ENCODE measurements at places on chromosomes 7 and 10. TPM values are rescaled to one million over a fixed set of nuclear protein-coding genes. Genes with fewer than 3 reads are reported as not detected.
A peak's percentile ranks its signal among the peaks of the same experiment; 100 is the strongest.

DNA sequence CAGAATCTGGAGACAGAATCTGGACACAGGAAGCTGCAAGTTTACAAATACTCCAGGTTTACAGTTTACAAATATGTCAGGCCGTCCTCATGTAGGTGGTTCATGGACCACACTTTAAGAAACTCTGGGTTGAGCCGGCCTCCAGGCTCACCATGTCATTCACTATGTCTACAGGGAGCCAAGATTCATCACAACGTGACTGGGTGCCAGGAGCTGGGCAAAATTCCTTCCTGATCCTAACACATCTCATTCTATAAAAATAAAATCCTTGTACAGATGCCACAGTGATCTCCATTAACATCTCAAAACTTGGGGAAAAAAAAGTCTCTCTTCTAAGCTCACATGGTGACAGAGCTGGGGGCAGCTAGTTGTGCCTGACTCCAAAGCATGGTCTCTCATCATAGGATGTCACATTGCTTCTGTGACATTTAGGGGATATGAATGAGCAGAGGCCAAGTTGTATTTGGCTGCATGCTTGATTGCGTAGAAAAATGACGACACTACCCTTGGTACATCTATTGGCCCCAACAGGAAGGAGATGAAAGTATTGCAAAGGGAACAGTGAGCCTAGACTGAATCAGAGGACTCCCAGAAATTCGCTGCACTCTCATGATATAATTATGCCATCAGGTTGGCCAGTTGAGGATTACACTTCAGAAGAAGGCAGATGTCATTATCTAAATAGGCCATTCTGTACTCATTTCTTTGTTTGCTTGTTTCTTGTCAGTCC, 35.9 kb downstream of the MTURN start:
- no peak for DNase-seq

Gene CPXM2
- total RNA-seq = not detected

Gene CDHR3
- 0.74 TPM for total RNA-seq

Gene PNLIPRP2
- total RNA-seq = not detected

GRCh38 chr7:95534796-95535195, 49.1 kb downstream of the ASB4 start:
- no peak for DNase-seq

DNA sequence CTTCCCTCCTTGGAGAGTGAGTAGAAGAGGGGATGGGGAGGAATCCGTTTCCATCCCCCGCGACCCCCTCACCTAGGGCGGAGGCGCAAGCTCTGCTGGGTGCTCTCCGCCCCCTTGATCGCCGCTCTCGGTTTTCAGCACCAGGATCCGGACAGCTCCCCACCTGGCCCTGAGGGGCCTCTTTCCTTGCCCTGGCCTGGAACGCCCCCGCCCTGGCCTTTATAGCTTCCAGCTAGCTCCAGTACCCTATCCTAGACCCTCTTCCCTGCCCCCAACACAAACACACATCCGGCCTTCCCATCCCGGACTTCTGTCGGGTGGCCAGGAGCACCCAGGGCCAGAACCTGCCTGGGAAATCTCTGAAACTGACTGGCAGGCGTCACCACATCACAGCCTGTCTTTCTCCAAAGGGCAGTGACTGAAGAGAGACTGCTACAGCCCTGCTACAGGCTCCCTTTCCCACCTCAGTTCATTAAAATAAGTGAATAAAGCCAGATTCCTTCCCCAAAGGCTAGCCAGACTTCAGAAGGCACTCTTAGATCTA, 72.3 kb upstream of the LEP start:
- peak; percentile 37 for DNase-seq

DNA sequence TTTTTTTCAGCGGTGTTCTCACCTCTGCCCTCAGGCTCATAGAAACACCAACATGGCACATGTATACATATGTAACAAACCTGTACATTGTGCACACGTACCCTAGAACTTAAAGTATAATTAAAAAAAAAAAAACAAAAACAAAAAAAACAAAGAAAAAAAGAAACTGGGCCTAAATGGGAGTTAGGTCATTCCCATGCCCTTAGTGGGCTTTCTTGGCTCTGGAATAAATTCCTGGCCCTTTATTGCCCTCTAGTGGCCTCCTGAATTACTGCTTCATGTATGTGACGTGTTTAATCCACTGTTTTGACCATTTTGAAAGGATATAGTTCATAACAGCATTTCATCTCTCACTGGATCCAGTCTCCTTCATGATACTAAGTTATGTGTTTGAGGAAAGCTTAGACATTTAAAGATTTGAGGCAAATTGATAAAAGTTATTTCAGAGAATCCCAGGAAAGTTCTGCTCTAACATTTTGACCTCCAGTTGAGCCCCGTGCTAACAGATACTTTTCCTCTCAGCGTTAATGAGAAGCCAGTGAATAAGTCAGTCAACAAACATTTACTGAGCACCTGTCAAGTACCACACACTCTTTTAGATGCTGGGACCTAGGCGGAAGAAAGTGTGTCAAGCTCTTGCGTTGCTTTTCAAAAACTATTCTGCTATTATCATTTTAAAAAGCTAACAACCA, 54.7 kb upstream of the SYPL1 start:
- peak; percentile 53 for DNase-seq

GRCh38 chr7:2870471-2870931, 26.4 kb upstream of the GNA12 start:
- DNase-seq = peak; percentile 65

DNA sequence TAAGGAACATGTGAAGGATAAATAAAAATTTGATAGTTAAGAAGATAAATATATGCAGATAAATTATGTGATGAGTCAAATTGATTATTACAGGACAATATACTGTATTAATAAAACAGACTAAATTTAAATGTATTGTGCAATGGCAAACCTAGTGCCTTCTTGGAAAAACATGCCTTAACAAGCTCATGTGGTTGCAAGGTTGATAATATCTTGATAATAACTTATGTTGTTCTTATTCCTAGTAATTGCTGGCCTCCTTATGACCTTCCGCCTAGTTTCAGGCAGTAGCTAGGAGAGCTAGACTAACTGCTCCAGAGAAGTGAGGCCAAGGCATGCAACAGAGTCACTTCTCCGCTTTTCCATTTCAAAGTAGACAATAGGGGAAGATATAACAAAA, 7.6 kb upstream of the RAB11FIP2 start:
- DNase-seq = no peak

DNA sequence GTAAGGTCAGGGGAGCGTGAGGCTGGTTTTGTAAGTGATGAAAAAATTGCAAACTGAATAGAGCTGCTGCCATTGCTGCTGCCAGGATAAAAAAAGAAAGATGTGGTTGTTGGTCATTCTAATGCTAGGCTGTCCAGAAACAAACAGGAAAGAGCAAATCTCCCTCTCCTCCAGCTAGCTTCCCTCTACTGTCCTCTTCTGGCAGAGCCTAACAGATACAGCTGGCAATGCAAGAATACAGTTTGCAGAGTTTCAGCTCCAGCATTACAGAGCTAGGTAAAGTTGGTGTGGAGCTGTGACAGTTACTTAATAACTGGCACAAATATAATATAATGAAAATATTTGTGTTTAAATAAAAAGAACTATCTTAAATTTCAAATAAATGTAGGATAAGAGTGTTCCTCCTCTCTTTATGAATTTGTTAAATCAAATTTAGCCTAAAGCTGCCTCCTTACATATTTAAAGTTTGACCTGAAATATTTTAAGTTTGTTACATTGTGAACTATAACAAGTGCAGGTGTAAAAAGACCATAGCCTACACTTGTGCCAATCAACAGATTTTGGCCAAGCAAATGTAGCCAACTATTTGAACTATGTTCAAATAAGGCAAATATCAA, 407.7 kb downstream of the SH2D4B start:
- no peak for DNase-seq

Gene CELF2
- total RNA-seq = 133 TPM

Gene DDC
- 0.36 TPM for total RNA-seq

Gene EN2
- not detected for total RNA-seq

GRCh38 chr7:141837683-141838082, 3.6 kb downstream of the PRSS37 start:
- DNase-seq = no peak

- no peak for DNase-seq
Observed at GRCh38 chr7:4066626-4067475, 615.2 kb upstream of the FOXK1 start.

Gene SLC13A1
- total RNA-seq = not detected

GRCh38 chr10:11353006-11353896, 258.2 kb downstream of the USP6NL start:
- DNase-seq = no peak

DNA sequence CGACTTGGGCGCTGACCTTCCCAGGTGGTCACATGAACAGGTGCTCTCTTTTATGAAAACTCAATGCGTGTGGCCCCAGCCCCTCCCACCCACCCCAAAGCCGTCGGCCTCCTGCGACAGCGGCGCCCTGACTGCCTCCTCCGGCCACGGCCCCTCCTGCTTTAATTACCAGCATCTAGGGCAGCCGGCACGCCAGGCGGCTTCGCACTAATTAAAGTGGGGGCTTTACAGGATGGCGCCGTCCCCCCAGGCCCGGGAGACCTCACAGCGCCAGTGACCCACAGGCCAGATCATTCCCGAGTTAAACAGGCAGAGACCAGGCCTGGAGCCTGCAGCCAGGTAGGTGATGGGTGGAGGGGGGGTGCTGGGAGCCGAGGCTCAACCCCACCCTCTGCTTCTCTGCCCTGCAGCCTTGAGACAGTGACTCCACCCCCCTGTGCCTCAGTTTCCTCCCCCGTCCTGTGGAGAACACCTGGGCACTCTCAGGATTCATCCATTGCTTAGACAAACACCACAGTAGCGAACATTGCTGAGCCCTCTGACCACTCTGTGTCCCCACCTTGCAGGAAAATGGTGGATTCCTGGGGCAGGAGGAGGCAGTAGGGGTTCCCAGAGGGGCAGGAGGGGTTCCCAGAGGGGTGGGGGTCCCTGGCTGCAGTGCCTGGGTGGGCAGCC, 100.8 kb downstream of the MICALL2 start:
- no peak for DNase-seq

DNA sequence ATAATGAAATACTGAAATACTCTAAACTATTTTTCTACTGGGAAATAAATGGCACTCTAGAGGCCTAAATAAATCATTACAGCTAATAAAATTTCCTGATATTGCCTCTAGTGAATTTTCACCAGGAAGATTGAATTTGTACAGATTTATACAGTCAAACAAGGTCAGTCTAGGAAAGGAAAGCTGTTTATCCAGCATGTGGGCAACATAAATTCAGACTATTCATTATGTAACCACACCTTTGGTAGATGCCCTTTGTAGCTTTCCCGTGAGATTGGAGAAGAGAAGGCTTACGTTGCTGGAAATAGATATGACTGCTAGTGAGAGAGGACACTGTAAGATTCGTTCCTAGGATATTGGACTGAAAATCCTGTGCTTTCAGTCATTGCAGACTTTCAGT, 35.2 kb upstream of the PNLIP start:
- no peak for DNase-seq

DNA sequence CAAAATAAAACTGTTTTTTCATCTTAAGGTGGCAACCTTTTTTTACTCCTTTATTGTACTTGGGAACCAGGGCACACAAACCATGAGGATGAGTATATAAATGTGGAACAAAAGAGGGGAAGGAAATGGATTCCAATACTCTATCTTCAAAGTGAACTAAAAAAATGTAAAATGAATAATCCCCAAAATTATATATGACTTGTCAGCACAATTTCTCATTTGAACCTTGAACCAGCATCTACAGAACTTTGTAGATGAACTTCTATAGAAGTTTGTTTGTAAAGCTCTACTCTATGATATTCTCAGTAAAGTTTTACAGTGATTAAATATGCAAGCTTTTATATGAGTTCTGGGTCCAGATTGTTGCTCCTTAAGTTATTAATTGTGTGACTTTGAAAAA, 218.2 kb upstream of the ETV1 start:
- DNase-seq = no peak

Gene NOLC1
- total RNA-seq = 210 TPM

Gene GRID2IP
- total RNA-seq = 0.18 TPM

- no peak for DNase-seq
Observed at GRCh38 chr7:123039269-123039668, 43.8 kb upstream of the TAS2R16 start.

DNA sequence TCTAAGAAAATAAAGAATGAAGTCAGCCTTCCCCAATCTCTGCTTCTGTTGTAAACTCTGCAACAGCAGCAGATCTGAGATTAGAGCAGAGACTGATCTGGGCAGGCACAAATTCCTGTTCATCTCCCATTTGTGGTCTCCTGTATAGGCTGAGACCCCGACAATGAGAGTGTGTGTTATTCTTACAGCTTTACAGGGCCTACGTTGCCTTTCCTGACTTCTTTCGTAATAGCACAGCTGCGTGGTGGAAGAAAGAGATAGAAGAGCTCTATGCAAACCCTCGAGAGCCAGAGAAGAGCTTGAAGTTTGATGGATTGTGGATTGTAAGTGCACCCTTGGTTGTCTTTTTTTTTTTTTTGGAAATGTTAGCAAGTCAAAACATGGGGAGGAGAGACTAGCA, 72.1 kb downstream of the PRSS58 start:
- DNase-seq = no peak

Gene CDNF
- 1.8 TPM for total RNA-seq

GRCh38 chr10:7788639-7789286, 786 bp downstream of the ATP5F1C start:
- DNase-seq = no peak

Gene BUB3
- total RNA-seq = 256 TPM

Gene CPED1
- not detected for total RNA-seq

- DNase-seq = no peak
Observed at GRCh38 chr10:95606922-95607321, 45.8 kb upstream of the SORBS1 start.

Gene SPAM1
- total RNA-seq = not detected

DNA sequence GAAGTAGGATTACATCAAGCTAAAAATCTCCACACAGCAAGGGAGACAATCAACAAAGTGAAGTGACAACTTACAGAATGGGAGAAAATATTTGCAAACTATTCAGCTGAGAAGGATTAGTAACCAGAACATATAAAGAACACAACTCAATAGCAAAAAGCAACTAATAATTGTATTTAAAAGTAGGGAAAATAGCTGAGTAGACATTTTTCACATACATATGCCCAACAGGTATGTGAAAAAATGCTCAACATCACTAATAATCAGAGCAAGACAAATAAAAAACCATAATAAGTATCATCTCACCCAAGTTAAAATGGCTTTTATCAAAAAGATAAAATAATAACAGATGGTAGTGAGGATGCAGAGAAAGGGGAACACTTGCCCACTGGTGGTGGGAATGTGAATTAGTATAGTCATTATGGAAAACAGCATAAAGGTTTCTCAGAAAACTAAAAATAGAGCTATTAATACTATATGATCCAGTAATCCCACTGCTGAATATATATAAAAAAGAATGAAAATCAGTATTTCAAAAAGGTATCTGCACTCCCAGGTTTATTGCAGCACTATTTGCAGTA, 784.5 kb upstream of the C7orf33 start:
- no peak for DNase-seq

- DNase-seq = no peak
Observed at GRCh38 chr7:66013938-66014337, 31.9 kb upstream of the GUSB start.

- DNase-seq = no peak
Observed at GRCh38 chr7:20218279-20218678, 1.1 kb upstream of the MACC1 start.

Gene LRIT1
- not detected for total RNA-seq

Gene HUS1
- 43.5 TPM for total RNA-seq

Gene DBNL
- 110 TPM for total RNA-seq

GRCh38 chr10:110498982-110499795, 1.5 kb downstream of the DUSP5 start:
- peak; percentile 68 for DNase-seq

- DNase-seq = peak; percentile 12
Observed at GRCh38 chr7:115679976-115680375, 350.6 kb downstream of the TFEC start.

Gene SRRM3
- not detected for total RNA-seq

Measured in activated CD8-positive, alpha-beta T cell treated with anti-CD3 and anti-CD28 coated beads for 36 hours (primary cell).